Posterior cingulate gyrus (tissue), 11 donors: ENCODE measurements at places on chromosomes 3 and 15.

DNA sequence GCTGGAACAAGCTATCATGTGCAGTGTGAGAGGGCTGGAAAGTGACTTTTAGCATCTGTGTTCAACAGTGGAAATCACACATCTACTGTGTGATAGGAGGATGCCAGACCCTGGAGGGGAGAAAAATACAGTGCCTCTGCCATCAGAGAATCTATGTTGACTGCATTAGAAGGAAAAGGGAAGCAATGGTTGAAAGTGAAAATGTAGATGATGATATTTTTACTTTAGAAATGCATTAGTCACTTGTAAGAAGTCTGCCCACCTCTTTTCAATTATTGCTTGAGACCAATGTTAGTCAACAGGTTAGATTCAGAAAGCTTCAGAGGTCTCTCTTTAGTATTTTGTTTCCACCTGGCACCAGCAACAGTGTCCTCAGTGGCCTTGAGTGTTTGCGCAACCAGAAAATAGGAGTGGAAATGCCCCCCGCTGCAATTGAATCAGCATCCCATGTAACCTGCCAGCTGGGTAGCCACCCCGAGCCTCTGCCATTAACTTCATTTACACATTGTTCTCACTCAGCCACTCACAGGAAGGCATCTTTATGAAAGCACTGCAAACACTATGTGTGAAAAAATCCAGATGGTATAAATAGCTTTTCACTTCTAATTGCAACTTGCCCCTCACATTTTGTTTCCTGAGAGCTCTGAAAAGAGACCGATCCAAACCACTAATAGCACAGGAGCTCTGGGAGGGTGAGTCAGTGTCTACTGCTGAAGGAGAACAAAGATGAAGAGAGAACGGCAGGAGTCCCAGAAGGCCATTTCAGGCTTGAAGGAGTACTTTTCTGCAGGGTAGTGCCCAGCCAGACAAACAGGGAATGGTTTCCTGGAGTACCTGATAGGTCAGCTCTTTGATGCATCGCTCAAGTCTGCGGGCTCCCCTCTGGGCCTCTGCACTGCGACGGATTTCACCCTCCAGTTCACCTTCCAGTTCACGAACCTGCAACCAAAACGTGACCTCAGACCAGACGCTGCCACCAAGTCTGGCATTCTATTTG, 92.1 kb downstream of the HHLA2 start:
- DNase-seq: peak; percentile 37

DNA sequence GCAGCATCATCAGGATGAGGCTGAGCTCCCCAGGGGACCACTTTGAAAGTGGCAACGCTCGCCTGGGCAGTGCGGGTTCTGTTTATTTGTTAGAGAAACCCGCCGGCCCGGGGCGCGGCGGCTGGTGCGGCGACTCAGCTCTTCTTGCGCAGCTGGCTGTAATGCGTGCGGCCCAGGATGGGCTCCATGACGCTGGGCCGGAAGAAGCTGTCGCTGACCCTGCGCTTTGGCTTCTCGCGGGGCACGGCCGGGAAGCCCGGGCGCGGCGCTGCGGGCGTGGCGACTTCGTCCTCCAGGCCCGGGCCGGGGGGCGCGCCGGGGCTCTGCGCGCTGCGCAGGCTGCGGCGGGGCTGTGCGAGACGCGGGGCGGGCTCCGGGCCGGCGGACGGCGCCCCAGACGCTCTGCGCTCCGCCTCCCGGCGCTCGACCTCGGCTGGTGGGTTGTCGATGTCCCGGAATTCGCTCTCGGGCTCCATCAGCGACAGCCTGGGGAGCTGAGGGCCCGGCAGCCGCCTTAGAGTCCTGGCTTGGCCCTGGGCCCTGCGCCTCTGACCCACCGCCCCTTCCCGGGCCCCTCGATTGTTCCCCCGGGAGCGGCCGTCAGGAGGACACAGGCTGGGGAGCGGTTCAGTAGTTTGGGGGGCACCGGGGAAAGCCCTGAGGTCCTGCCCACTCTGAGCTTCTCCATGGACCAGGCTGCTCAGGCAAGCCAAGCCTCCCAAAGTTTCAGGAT, 10.3 kb upstream of the KIF7 start:
- peak; percentile 93 for DNase-seq

DNA sequence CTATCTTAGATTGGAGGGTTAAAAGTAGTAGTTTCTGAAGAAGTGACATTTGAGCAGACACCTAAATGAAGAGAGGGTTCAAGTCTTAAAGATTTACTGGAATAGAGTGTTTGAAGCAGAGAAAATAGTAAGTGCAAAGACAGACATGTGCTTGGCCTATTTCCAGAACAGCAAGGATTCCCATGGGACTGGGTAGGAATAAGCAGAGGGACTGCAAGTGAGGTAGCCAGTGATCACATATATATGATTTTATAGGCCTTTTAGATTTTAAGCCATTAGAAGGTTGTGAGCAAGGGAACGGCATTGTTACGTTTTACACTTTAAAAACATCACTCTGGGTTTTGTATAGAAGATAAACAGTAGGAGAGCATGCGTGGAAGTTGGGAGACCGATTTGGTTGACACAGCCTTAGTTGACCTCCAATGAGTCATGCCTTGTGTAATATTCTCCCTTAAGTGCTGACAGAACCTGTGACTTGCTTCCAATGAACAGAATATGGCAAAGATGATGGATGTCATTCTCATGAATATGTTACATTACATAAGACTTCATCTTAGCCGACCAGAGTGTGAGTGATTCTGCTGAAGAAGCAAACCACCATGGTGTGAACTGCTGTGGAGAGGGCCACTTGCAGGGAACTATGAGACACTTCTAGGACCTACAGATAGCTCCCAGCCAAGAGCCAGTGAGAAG, 37.1 kb upstream of the SLC4A7 start:
- DNase-seq: no peak

GRCh38 chr3:179801856-179802255, 149.0 kb downstream of the USP13 start:
- no peak for DNase-seq

GRCh38 chr3:177830411-177830849, 633.1 kb upstream of the TBL1XR1 start:
- DNase-seq: no peak

DNA sequence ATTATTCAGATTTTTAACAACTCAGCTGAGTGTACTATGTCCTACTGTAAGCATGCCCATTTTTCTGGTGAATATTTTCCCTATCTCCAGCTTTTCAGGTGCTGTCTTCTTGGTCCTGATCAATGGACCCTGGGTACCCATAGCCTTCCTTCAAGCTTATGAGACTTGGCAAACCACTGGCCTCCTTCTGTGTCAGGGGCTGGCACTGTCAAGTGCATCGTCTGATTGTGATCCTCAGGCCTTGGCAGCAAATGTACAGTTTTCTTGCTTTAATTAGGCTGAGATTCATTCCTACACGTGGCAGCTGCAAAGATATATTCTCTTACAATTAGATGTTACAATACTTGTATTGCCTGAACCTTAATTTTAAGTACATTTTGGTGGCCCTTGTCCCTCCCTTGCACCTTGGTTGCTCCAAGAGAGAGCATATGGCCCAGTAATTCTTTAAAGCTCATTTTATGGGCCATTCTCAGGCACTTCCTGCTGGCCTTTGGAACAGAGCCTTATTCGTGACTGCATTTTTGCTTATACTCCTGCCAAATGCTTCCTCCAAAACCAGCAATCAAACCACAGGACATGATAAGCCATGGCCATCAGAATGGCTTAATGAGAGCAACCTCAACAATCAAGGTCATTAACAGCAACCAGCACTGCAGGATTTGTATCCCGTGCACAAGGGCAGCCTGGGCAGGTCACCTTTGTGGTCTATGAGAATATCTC, 179.9 kb downstream of the CNTN6 start:
- DNase-seq: no peak

- DNase-seq: no peak
Measured at GRCh38 chr15:35211240-35211902, 126.3 kb upstream of the NANOGP8 start.

DNA sequence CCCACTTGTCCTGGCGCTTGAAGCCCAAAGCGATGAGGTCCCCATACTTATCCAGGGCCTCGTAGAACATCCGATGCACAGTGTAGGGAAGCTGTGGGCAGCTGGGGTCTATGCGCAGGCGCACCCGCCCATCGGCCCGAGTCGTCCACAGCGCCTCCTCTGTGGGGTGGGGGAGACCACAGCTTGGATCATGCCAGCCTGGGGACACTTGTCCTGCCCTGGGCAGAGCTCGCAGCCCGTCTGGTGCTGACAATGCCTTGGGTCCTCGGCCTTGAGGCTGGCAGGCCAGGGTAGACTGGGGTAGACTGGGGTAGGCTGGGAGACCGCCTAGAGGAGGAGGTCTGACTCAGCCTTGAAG, 39.8 kb downstream of the ACSBG1 start:
- no peak for DNase-seq

- no peak for DNase-seq
Measured at GRCh38 chr3:108728105-108728504, 29.1 kb downstream of the RETNLB start.

DNA sequence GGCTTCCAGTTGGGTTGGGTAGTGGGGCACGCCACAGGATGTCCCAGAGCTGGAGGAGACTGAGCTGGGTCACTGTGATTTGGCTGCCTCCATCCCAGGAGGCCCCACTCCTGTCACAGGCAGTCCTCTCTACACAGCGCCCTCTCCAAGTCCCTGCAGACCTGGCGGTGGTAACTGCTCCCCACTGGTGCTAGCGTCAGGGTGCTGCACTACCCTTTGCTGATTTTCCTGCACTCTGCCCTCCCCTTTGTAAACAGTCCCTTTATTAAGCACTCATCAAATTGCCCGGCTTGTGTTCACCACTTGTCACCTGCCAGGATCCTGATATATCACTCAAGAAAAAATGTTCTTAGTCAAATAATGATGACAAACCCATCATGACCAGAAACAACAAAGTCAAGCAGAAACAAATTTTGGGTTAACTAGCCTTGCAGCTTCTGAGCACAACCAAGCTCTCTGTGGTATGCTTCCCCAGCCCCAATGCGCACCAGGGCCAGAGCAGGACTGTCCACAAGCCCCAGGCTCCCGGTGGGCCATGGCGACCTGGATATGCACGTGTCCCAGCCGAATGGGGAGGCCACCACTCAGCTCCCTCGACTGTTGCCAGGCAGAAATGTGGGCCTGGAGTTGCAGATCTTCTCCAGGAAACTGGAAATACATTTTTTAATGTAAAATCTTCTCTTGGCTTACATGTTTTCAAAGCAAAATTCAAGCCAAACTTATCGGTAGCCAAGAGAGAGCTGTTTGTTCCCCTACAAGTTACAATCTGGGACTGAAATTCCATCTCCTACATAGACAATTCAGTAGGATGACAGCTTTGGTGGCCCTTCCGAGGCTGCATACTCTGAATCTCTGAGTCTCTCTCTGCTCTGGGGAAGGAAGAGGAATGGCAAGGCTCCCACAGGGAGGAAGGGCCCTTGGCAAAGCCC, 24.5 kb downstream of the MEGF11 start:
- DNase-seq: no peak

DNA sequence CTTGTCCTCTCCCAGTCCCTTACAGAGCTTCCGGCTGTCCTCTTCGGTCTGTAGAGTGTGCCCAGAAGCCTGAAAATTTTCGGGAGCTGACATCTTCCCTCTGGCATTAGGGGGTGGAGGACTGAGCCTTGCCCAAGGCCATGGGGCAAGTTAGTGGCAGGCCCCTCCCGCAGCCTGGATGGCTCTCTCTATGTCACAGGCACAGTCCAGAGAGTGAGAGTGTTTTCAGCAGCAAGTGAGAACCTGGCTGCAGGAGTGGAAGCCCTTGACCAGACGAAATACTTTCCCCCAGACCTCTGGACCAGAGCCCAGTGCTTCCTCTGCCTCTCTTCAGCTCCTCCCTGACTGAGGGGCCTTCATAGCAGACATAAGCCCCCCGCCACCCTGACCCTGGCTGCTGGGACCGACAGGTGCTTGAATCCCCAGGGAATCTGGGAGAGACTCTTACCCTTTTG, 50.5 kb upstream of the SEC22A start:
- DNase-seq: no peak

GRCh38 chr15:55007561-55007960, 189.2 kb downstream of the RSL24D1 start:
- DNase-seq: no peak

DNA sequence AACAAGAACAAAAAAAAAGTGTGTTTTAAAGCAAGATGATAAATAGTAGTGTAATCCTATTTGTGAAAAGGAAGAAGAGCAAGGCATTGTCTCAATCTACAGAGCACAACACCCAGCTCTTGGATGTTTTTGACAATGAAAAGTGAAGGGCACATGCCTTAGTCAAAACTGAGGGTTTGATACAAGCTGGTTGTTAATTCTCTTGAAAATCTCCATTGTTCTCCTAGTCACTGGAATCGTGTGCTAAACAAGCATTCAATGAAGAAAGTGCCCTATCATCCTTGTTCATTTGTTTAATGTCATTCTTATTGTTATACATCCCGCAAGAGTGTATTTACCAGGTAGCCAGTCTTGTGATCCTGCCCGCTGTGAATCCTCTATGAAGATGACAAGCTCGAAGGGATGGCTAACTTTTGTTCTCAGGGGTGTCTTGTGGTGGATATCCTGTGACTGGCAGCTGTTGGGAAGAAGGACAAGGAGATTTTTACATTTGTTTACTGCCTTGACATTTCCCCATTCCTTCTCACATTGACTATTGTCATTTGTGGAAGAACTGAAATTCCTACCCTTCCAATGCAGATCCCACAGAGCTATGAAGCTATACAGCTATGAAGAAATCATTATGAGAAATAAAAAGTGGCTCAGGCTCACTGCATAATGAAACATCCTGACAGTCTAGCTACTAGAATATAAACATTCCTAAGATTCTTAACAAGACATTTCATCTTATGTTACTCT, 175.9 kb downstream of the VGLL3 start:
- DNase-seq: no peak

DNA sequence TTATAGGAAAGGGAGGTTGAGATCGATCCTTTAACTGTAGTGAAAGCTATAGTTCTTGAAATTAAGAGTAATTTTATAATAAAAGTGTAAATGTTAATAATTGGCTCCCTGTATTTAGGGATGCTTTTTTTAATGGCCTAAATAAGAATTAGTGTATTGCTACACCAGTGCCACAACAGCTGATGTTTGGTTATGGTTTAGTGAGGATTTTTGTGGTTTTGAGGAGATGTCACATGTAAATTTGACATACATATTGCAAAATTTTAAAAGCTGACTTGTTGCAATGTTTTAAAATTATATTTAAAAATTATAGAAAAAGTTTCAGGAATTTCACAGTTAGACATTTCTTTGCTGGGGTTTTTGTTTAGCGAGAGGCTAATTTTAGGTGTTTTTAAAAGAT, 3.9 kb downstream of the TSC22D2 start:
- DNase-seq: no peak

DNA sequence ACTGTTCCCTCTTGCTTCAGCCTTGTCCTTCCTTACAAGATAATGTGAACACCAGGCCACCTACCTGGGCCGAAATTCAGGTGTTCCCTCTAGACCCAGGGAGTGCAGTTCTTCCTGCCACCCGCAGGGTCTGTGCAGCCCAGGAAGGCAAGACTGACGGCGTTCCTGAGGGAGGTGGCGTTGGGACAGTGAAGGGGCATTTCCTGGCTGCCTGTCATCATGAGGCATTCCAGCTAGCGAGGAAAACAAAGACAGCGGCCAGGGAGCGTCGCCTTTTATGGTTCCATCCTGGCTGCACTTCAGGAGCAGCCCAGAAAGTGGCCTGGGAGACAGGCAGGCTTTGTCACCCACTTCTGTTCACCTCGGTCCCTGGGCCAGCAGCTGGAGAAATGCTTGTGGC, 84.8 kb upstream of the WNT5A start:
- no peak for DNase-seq
